ENCODE measurements at places on chromosomes 3 and 15.
A peak's percentile ranks its signal among the peaks of the same experiment; 100 is the strongest.

DNA sequence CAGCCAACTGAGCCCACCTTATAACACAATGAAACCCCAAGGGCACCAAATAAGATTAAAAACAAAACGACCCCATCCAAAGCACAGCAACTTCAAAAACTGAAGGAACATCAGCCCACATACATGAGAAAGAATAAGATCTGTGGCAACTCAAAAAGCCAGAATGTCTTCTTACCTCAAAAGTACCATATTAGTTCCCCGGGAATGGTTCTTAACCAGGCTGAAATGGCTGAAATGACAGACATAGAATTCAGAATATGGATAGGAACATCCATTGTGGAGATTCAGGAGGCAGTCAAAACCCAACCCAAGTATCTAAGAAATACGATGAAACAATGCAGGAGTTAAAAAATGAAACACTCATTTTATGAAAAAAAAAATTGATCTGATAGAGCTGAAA lies 222.3 kb downstream of the SCAPER start:
- DNase-seq, result no peak

GRCh38 chr15:84398763-84399701 lies 163.5 kb downstream of the GOLGA6L4 start:
- peak; percentile 37 for DNase-seq

- peak; percentile 88 for DNase-seq
Observed at GRCh38 chr15:63497642-63498467, 6.5 kb upstream of the USP3 start.

GRCh38 chr3:138875754-138876664 lies 41.3 kb upstream of the PIK3CB start:
- DNase-seq, result no peak

Measured in activated CD4-positive, alpha-beta T cell treated with anti-CD3 and anti-CD28 coated beads, Interleukin-2, amount 10 ng/mL, durations not matched to agents 24 days and 14 days (primary cell).